ENCODE measurements at places on chromosomes 4 and X. TPM values are rescaled to one million over a fixed set of nuclear protein-coding genes. Genes with fewer than 3 reads are reported as not detected.

The TXLNG gene
- total RNA-seq: 10.9 TPM

The CCDC149 gene
- total RNA-seq: not detected

The FAM9C gene
- not detected for total RNA-seq

The MAGEB10 gene
- not detected for total RNA-seq

The CXCR3 gene
- total RNA-seq: 141 TPM

GRCh38 chr4:16884673-16885460 lies 13.6 kb downstream of the LDB2 start:
- peak; percentile 30 for DNase-seq

DNA sequence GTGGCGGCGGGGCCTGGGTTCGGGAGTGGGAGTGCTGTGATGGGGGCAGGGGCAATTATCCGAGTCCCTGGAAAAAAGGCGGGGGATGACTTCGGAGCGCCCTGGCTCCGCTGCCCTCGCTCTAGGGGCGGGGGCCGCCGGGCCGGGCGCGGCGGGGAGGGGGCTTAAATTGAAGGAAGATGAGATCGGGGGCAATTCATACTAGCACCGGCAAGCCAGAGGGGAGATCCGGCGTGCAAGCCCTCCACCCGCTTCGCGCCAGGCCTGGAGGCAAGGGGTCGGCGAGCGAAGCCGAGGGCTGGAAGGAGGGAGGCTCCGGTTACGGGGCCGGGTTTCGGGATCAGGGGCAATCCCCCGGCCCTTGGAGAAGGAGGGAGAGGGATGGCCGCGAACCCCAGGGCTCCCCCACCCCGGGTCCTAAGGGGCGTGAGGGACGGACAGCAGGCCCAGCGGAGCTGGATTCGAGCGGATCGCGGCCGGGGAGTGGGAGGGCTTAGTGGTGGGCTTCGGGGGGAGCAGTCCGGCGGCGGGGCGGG lies 1.2 kb downstream of the BCORL1 start:
- no peak for DNase-seq

DNA sequence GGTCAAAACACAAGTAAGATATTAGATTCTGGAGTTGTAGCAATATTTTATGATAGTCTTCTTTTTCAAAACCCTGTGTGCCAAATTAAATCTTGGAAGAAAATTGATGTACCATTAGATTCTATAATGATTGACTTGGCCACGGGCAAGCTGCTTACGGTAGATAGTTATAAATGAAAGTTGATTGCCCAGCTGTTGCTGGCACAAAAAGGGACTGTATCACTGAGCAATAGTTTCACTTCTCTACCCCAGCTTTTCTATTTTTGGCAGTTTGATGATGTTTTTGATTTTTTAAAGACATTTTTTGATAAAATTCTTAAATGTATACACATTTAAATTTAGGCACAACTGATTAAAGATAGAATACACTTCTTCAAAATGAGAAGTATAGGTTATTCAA lies 333.3 kb downstream of the TRAM1L1 start:
- DNase-seq: no peak

- DNase-seq: no peak
Observed at GRCh38 chr4:187711586-187711985, 284.0 kb upstream of the ZFP42 start.

DNA sequence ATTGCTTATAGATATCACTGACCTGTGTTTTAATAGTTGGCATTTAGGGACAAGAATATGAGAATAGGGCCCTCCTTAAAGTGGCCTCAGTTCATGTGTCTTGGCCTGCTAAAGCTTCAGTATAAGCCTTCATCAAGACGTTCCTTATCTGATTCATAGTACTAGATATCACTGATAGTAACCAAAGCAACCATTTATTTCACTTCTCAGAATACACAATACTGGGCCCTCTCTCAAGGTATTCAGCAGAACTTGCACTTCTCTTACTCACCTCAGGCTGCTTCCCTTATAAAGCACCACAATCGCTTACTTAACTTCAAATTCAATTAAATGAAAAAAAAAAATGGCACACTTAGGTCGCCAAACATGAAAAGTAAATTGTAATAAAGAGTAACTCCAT lies 259.4 kb upstream of the PCDH7 start:
- DNase-seq: no peak

DNA sequence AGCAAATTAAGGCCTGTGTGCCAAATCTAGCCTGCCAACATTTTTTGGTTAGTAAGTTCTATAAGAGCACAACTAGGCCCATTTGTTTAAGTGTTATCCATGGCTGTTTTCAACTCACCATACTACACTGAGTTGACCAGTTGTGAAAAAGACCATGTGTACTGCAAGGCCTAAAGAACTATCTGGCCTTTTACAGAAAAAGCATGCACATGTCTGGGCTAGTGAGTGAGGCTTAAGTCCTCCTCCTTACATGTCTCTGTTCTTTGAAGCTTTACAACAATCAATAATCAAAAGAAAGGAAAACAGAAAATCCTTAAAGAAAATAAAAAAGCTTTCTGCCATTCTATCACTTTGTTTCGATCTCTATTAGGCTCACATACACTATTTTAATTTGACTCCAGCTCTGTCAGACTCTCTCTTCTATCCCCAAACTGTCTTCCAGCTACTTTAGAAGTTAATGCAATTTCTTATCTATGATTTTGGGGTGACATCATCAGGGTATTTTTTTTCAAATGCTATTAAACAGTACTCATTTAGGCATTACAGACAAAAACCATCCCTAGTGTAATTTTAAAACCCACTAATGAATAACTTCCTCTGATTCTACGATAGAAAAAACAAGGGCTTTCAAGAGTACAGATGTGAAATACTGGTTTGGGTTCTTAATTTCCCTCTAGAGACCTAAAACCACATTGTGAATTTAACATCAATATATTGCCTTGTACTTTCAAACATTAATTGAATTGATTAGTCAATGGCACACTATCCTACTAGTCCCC lies 161.8 kb downstream of the MAB21L2 start:
- no peak for DNase-seq

DNA sequence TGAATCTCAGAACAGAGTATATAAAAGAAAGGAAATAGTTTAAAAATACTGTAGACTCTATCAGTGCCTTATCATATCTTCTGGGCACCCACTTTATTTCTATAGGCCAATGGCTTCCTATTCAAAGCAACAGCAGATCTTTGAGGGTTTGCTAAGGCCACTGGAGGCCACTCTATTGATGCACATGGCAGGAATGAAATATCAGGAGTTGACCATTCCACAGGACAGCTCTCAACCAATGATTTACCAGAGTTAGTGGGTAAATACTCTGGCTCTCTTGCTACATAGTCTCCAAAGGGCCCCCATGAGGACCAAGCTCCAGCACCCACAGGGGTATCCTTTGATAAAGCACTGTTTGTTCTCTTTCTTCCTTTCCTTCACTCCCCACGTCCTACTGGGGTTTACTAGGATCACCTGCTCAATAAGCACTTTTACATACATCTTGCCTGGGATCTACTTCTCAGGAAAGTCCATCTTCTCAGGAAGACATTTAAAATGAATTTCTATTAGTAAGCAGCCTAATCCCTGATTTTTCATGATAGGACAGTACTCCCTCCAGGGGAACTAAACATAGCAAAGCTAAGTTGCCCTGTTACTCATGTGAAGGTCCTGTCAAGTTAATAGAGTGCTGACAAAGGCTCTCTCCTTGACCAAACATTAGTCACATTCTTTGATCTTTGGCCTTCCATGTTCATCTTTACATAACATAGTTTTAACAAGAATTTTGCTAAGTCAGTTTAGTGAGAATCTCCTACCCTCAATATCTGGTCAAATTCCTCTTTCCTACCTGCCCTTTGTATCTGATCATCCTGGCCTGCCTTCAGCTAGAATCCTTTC lies 459.7 kb downstream of the GRXCR1 start:
- no peak for DNase-seq

GRCh38 chr4:139146926-139147629 lies 29.9 kb downstream of the ELF2 start:
- no peak for DNase-seq

GRCh38 chr4:156201050-156201449 lies 247.4 kb upstream of the CTSO start:
- DNase-seq: no peak

- no peak for DNase-seq
Observed at GRCh38 chr4:158193171-158193749, 17.0 kb upstream of the TMEM144 start.

GRCh38 chr4:53963781-53964180 lies 100.6 kb downstream of the CHIC2 start:
- no peak for DNase-seq

Data from activated CD8-positive, alpha-beta T cell treated with anti-CD3 and anti-CD28 coated beads, Interleukin-2, amount 10 ng/mL, durations not matched to agents 7 days and 5 days (primary cell).